Urinary bladder (tissue), 4 donors: ENCODE measurements at places on chromosomes 4 and X. TPM values are rescaled to one million over a fixed set of nuclear protein-coding genes. Genes with fewer than 3 reads are reported as not detected.
A peak's percentile ranks its signal among the peaks of the same experiment; 100 is the strongest.

- DNase-seq, result no peak
These were observed 22.9 kb downstream of the OTOP1 start for GRCh38 chr4:4203688-4204400.

- DNase-seq, result no peak
These were observed 62.3 kb upstream of the SMARCA5 start for GRCh38 chr4:143451186-143451585.

- no peak for DNase-seq
These were observed 655.3 kb downstream of the IQCM start for GRCh38 chr4:149160370-149160769.

DNA sequence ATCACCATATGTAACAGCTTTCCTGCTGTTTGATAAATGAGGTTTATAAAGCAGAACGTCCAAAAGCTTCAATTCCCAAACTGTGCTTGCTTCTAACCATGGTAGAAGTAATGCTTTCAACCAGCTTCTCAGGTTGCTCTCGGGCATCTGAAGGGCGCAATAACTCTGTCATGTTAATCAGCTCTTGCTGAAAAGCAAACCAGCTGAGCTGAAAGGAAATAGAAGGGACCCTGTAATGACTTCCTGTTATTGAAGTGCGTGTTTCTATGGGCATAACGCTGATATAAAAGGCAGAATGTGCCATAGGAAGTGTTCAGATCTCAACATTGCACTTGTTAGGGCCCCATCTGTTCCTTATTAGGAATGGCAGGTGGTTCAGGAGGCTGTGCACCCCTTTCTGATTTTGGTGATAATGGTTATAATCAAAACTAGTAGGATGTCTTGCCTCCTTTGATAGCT, 21.2 kb downstream of the HERC3 start:
- DNase-seq, result no peak

DNA sequence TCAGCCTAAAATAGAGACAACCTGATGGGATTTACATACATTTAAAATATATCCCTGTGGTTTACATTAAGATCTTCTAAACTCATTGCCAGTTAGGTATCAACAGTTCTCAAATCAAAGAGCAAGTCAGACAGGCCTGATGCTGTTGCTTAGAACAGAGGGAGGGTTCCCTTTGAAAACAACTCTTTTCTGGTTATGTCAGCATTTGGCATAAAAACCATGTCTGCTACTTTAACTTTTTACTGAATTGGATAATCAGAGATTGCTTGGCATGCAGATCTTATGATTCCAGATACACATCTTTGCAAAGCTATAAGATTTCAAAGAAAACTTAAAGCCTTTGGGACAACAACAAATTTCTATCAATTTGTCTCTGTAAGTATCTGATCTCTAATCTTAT, 140.8 kb downstream of the CPE start:
- DNase-seq, result no peak

DNA sequence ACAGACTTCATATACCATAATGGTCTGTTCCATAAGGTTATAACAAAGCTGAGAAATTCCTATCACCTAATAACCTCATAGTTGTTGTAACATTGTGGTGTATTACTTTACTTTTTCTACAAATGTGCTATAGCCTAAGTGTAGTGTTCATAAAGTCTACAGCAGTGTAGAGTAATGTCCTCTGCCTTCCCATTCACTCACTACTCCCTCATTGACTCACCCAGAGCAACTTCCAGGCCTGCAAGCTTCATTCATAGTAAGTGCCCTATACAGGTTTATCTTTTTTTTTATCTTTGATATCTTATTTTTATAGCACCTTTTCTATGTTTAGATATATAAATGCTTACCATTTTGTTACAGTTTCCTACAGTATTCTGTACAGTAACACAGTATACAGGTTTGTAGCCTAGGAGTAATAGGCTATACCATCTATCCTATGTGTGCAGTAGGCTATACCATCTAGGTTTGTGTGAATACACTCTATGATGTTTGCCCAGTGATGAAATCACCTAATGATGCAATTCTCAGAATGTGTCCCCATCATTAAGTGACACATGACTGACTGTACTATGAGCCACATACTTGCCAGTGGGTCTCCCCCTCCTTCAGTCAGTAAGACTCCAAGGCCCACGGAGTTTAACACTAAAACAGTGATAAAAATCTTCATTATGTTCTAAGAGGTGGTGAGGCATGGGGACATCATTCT, 299.9 kb downstream of the UNC5C start:
- DNase-seq, result no peak

Gene IL3RA
- total RNA-seq, result 2.5 TPM

Gene NSDHL
- 6.2 TPM for total RNA-seq

Gene MAGEC3
- not detected for total RNA-seq

Gene PF4V1
- total RNA-seq, result not detected

DNA sequence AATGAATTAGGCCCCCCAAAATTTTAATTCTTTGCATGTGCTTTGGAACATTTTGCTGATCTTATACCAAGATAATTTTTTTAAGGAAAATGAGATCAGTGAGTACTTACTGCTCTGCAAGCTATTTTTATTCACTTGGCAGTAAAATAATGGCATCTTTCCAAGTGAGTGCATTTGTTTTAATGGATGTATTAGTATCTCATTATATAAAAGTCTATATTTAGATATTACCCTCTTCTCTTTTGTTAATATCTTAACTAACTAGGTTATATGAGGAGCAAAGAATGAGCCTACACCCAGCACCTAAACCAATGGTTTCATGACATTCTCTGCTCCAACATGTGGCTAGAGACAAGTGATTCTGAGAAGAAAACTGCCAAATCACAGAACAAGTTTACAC, 21.1 kb upstream of the ARAF start:
- peak; percentile 37 for DNase-seq

- no peak for DNase-seq
These were observed 258.1 kb downstream of the UNC5C start for GRCh38 chr4:95290702-95291101.

- no peak for DNase-seq
These were observed 117.6 kb downstream of the PALLD start for GRCh38 chr4:168614281-168615057.

GRCh38 chr4:75063433-75063832, 130.5 kb downstream of the PARM1 start:
- DNase-seq, result no peak

- DNase-seq, result no peak
These were observed 167.0 kb downstream of the AASDH start for GRCh38 chr4:56220261-56220660.

Gene CAPN6
- total RNA-seq, result 52.4 TPM

DNA sequence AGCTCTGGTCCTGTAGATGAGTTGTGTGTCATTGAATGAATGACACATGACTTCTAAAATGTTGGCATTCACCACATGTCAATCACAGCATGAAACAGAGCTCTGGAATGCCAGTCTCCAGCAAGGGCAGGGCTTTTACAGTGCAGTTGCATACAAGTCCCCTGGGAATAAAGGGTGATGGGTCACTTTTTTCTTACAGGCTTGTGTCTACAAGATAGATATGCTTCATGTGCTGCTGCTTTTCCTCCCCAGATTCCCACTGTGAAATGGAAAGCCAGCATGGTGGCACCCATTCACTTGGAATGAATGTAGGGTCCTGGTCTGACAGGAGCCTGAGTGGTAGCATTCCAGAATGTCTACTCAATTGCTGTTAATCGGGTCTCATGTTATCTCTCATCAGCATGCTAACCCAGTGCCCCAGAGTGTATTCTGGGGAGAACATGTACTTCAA, 159.1 kb upstream of the KIT start:
- DNase-seq, result no peak

Gene CCNB3
- total RNA-seq, result 0.21 TPM

- no peak for DNase-seq
These were observed 499.1 kb upstream of the SLIT2 start for GRCh38 chr4:19752599-19752998.

DNA sequence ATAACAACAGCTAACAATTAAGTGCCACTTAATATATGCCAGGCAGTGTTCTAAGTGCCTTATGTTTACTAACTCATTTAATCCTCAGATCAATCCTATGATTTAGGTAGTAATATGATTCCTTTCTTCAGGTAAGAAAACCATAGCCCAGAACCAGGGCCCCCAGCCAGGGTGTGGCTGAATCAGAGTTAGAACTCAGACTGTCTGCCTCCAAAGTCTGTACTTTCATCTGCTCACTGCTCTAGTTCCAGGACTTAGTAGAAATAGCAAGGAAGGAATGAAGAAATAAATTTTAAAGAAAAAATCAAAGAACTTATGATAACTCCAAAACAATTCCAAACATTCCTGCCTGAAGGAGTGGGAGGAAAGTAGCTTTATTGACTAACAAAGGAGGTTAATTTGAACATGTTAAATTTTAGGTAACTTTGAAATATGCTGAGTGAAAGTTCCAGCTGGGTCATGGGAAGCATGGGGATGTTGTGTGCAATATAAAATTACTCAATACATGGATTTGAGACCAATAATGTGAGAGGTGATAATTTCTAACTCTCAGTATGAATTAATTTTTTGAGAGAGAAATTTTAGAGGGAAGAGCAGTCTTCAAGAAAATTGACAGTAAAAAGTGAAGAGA, 8.8 kb upstream of the ADH1C start:
- DNase-seq, result no peak

DNA sequence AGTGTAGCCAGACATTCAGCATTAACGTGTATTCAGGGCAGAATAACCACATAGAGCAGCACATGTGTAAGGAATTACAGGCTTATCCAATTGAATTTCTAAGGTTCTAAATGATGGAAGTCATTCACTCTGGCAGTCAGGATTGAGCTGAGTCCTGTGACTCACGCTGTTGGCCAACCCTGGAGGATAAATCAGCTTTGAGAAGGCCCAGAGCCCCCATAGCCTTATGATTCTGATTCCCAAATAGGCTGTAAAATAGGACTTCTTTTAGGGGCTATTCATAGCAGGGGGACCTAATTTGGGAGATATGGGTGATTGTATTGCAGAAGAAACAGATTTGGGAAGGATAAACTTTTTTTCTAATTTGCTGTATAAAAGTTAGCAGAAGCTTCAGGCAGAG, 8.1 kb upstream of the HPF1 start:
- DNase-seq, result no peak

Gene P2RY4
- total RNA-seq, result 0.74 TPM

DNA sequence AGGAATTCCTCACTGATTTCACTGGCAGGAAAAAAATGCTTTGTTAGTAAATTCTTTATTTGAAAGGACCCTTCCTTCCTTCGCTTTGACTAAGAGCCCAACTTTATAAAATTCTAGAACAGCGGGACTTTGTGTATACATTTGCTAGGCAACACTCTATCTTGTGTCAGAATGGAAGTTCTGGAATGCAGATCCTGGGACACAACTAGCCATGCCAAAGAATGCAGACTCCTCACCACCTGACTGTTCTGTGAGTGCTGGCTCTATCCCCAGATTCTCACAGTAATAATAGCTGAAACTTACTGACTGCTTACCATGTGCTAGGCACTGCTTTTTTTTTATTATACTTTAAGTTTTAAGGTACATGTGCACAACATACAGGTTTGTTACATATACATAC, 73.3 kb upstream of the ZDHHC15 start:
- DNase-seq, result no peak

Gene CXCL9
- total RNA-seq, result 0.48 TPM

Gene FAM149A
- 17.4 TPM for total RNA-seq

GRCh38 chr4:84753321-84753972, 170.5 kb downstream of the CDS1 start:
- DNase-seq, result no peak

DNA sequence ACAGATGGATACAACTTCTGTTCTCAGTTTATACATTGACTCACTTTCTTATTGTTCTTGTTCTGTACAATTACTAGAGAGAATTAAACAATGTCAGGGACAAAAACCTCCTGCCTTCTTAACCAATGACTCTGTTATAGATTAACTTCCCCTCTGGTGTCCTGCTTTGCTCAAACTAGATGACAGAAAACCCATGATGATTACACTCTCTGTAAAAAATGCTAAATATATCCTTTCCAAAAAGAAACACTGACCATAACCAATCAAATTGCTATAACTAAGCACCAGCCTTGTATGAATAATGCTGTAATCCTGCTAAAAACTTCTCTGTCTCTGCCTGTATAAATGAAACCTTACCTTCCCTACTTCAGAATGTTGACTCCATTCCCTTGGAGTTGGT, 29.8 kb upstream of the IL13RA2 start:
- no peak for DNase-seq

Gene DMP1
- total RNA-seq, result not detected

Gene ENOPH1
- total RNA-seq, result 35.7 TPM

Gene BEX5
- 1.2 TPM for total RNA-seq

- DNase-seq, result no peak
These were observed 60.9 kb downstream of the NPY5R start for GRCh38 chr4:163404580-163404979.

Gene BOD1L1
- 66.0 TPM for total RNA-seq

DNA sequence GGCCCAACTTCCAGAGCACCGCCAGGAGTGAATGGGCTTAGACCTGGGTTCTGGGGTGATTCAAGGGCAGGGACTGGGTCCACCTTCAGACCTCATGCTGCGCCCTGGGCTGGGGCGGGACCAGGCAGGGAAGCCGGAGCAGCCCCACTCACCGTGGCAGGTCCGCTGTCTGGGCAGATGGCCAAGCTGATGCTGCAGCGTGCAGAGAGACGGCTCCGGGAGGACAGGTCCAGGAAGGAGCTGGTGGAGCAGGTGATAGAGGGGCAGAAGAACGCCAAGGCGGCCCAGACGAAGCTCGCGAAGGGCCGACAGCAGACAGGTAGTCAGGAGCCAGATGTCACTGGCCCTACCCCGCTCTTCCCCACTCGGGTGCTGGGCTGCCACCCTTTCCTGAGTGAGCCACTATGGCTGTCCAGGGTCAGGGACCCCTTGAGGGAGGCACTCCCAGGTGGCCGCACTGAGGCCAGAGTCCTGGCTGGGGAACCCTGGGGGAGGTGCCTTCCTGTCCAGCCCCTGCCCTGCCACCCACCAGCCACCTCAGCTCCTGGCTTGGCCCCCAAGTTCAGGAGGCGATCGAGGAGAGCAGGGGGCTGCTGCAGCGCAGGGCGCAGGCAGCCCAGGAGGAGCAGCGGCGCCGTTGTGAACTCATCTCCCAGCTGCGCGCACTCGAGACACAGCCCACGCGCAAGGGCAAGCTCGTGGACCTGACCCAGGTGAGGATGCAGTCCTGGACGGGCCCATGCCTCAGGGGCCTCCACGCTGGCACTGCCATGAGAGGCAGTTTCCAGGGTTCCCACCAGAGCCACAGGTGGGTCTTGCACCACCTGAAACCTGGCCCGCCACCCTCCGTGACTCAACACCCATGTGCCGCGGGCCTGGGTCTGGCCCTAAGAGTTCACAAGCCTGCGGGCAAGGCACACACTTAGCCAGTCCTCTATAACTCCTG, 10.1 kb upstream of the RNF4 start:
- DNase-seq, result no peak

GRCh38 chr4:140816806-140817510, 60.8 kb upstream of the TBC1D9 start:
- no peak for DNase-seq

- no peak for DNase-seq
These were observed 107.4 kb upstream of the FTHL17 start for GRCh38 chrX:31179203-31179602.

DNA sequence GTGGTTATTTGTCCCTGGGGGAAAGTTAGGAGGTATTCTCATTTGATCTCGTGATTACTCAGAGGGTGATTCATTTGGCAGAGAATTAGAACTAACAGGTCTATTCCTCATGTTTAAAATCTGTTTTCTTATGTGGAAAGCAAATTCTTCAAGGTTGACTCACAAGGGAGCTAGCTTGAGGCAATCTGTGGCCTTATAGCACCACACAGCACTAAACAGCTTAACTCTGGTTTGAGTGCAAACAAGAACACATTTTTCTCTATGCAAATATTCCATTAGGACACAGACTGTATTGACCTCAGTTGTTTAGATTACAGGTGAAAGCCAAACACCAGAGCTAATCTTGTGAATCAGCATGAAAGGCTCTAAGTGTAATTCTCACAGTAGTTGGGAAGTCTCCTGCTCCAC, 694.4 kb upstream of the POU3F4 start:
- DNase-seq, result no peak
